ENCODE measurements at places on chromosomes 1 and 21. TPM values are rescaled to one million over a fixed set of nuclear protein-coding genes. Genes with fewer than 3 reads are reported as not detected.

Gene RNF186
- not detected for total RNA-seq

Gene SLC30A2
- total RNA-seq: 0.41 TPM

Gene KLHDC9
- 5.8 TPM for total RNA-seq

Gene PLOD1
- total RNA-seq: 46.9 TPM

Gene TINAGL1
- 8.4 TPM for total RNA-seq

Gene GRIK1
- total RNA-seq: not detected

Gene TBX15
- 0.09 TPM for total RNA-seq

Gene PBX1
- total RNA-seq: 102 TPM

Gene TEX38
- total RNA-seq: 0.21 TPM

Gene IQCC
- total RNA-seq: 4.6 TPM

Gene MIXL1
- total RNA-seq: 6.4 TPM

Gene PLA2G4A
- total RNA-seq: 1.3 TPM

Gene MAP3K21
- 24.0 TPM for total RNA-seq

Gene E2F2
- 5.4 TPM for total RNA-seq

Gene GJA8
- total RNA-seq: not detected

Gene PIGV
- 15.0 TPM for total RNA-seq

Gene PSMA5
- 119 TPM for total RNA-seq

Gene PRAMEF7
- total RNA-seq: not detected

Gene BARHL2
- not detected for total RNA-seq

Gene CFAP74
- total RNA-seq: 0.39 TPM

Gene LRRC7
- not detected for total RNA-seq

Gene CELA3B
- total RNA-seq: 6.7 TPM

Gene PLA2G2F
- not detected for total RNA-seq

Gene CFHR3
- total RNA-seq: 0.27 TPM

Gene KCNJ9
- not detected for total RNA-seq

Gene TMEM240
- total RNA-seq: 8.8 TPM

Gene GBP6
- not detected for total RNA-seq

Gene CYP4A22
- total RNA-seq: not detected

Gene GPR52
- total RNA-seq: 0.22 TPM

Gene ADCY10
- 0.34 TPM for total RNA-seq

Gene KAZN
- total RNA-seq: 16.2 TPM

Gene PRAMEF26
- total RNA-seq: not detected

Measured in WTC11 (cell line).